ELR (cell line): ENCODE measurements at places on chromosomes 16 and 17.

GRCh38 chr17:19673623-19674022, 25.1 kb downstream of the ALDH3A2 start:
- DNase-seq, result no peak

DNA sequence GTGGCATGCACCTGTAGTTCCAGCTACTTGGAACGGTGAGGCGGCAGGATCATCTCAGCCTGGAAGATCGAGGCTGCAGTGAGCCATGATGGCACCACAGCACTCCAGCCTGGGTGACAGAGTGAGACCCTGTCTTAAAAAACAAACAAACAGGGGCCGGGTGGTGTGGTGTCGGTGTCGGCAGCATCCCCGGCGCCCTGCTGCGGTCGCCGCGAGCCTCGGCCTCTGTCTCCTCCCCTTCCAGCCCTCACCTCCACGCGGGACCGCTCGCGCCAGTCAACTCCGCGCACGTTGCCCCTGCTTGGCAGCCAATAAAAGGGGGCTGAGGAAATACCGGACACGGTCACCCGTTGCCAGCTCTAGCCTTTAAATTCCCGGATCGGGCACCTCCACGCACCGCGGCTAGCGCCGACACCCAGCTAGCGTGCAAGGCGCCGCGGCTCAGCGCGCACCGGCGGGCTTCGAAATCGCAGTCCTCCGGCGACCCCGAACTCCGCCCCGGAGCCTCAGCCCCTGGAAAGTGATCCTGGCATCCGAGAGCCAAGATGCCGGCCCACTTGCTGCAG, 204.7 kb downstream of the CDRT15L2 start:
- DNase-seq, result no peak

DNA sequence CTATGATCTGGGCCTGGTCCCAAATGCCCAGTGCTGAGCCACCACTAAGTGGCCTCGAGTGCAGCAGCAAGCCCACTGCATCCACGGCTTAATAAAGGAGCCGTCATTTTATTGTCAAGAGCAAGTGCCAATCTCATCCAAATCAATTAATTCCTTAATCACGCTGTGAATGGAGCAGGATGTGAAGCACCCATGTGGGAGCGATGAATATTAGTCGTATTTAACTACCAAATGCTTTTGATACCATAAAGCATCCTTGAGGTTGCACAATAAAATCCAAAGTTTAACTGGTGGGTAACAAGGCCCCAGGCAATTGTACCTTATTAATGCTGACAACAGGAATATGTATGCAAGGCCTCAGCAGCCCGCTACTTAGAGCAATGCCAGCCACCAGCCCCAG, 226.0 kb upstream of the C16orf82 start:
- no peak for DNase-seq

DNA sequence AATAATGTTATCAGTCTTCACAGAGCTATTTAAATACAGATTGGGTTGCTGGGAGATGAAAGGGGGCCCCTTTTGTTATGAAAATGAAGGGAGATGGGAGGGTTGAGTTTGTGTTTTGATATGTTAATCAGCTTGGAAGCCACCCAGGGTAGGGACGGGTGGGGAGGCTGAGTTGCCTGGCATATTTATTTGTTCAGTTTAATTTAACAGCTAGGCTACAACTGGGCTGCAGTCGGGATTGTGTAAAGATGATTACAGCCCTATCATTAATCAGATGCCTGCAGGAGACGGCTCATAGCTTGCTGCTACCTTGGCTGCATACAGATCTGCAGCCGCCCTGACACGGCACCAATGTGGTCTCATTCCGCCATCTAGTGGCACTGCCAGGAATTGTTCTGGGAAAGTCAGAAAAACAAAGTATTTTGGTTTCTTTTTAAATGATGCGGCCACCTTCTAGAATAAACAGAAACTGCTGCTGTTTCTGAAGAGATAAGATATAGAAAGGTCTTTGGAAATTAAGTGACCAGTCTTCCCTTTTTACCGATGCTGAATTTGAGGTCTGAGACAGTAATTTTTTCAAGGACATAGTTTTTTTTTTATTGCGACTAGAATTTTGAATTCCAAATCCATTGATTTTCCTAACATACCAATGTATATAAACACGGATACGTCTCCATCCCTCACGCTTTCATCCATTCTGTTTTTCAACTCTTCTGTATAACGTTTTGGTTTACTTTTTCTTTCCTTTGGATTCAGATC, 458.0 kb upstream of the ASIC2 start:
- DNase-seq, result peak; percentile 61

DNA sequence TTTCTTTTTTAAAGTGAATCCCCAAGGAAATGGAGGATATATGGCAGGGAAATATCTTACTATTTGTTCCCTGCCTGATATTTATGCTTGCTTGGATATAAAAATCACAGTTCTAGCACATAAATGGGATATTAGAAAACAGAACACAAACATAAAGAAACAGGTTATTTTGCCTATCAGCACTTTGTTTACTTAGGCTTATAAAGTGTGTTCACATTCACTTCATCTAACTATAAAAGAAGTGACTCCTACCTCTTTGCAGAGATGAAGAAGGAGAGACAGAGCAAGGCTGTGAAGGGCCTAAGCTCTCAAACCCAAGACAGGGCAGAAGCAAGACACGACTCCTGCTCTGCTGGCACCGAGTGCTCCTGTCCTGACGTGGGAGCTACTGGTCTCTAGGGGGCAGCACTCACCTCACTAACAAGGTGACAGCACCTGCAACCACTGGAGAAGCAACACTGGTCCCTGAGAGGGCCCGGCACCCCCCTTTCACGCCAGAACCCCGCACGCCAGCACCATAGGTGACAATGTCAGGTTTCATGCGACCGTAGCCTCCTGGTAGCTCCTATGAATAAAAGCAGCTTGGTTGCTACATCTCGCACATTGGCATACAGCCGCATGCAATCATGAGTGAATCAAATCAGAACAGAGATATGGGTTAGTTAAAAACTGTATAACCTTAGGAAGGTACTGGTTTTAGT, 32.0 kb downstream of the MBTPS1 start:
- peak; percentile 77 for DNase-seq

GRCh38 chr17:3510090-3510489, 34.3 kb downstream of the ASPA start:
- DNase-seq, result no peak

DNA sequence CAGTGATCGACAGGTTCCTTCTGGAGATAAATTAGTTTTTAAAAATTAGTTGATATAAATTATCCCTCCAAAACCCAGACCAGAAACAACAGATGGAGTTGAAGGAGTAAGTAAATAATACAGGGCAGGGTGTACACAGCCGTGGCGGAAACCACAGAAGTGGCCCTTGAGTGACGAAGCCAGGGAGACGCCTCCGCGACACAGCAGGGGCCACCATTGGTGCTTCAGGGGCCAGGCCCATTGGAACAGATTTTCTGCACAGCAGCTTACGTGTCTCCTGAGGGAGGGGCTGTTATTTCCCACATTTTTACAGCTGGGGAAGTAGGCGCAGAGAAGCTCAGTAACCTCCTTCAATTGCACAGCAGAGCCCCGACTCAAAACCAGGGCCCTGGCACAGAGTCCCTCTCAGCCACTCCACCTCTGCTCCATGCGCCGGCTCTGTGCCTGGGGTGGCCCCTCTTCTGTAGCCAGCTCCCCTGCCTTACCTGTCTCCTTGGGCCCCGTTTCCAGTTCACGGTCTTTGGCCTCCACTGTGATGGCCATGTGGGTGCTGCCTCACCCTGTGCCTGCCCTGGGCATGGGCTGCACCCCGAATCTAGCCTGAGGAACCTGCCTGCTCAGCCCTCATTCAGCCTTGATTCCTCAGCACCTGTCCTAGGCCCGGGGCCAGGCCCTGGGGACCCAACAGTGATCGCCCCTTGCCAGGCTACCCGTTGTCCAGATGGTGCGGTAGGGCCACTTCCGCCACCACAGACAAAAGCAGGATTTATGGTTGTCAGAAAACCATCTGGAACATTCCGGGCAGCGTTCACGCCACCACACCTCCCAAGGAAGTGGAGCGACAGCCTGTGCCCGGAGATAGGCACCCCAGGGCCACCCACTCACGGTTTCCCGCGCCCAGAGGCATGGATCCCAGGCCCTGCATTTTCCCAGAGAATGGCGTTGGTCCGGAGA, 128.5 kb upstream of the GSE1 start:
- DNase-seq, result no peak
